Activated CD4-positive, CD25-positive, alpha-beta regulatory T cell treated with anti-CD3 and anti-CD28 coated beads, Interleukin-2, amount 50 U/mL, for 24 hours (primary cell): ENCODE measurements at places on chromosomes 4 and X.

DNA sequence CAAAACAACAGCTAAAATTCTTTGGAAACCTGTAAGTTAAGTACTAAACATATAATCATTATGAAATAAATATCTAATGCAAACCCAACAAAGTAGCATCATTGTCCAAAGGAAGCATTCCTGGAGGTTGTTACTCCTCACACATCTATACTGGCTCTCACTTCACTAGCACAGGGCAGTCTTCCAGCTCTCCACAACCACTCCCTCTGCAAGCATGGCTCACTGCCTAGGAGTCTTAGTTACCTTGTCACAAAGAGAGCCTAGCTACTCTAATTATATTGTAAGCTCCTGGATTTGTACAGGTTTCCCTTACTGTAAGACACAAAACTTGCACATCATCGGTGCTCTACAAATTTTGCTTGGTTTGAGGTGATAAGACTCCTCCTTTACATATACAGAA lies 76.1 kb downstream of the AMMECR1 start:
- ATAC-seq = no peak

- ATAC-seq = no peak
Observed at GRCh38 chrX:42385730-42386129, 392.2 kb downstream of the PPP1R2C start.

- ATAC-seq = no peak
Observed at GRCh38 chr4:42172128-42172790, 19.8 kb upstream of the BEND4 start.

DNA sequence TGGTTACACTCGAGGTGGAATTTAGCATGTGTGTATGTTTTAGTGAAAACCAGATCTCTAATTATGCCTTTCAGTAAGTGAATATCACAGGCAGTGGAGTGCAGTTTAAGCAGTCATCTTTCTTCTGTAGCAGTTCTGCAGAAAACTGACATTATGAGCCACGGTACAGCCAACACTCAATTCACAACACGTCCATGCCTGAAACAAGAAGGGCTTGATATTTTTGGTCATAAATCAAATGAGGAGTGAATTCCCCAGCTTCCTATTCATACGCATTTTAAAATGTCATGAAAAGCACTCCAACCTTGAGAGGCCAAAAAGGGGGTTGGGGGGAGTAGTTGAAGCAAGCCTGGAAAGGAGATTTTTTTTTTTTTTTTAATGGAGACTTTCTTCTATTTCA lies 316.7 kb downstream of the ARHGAP10 start:
- ATAC-seq = no peak

GRCh38 chrX:77450415-77450814 lies 3.2 kb downstream of the FGF16 start:
- ATAC-seq = no peak

DNA sequence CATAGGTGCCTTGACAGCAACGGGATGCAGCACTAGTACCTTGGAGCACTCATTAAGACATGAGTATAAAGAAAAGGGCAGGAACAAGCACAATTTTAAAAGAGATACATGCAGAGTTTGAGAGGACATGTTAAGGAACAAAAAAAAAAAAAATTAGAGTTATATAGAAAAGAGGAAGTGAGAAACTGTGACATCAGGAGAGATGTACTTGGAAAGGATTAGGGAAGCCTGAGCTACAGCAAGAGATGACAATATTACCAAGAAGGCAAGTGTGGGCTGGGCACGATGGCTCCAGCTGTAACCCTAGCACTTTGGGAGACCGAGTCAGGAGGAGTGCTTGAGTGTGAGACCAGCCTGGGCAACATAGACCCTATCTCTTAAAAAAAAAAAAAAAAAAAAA lies 37.4 kb downstream of the GPR143 start:
- ATAC-seq = no peak

GRCh38 chr4:89379511-89380044 lies 72.0 kb upstream of the GPRIN3 start:
- no peak for ATAC-seq

- ATAC-seq = no peak
Observed at GRCh38 chr4:567457-568350, 8.4 kb downstream of the TMEM271 start.

- no peak for ATAC-seq
Observed at GRCh38 chr4:44162538-44163270, 285.9 kb downstream of the KCTD8 start.

DNA sequence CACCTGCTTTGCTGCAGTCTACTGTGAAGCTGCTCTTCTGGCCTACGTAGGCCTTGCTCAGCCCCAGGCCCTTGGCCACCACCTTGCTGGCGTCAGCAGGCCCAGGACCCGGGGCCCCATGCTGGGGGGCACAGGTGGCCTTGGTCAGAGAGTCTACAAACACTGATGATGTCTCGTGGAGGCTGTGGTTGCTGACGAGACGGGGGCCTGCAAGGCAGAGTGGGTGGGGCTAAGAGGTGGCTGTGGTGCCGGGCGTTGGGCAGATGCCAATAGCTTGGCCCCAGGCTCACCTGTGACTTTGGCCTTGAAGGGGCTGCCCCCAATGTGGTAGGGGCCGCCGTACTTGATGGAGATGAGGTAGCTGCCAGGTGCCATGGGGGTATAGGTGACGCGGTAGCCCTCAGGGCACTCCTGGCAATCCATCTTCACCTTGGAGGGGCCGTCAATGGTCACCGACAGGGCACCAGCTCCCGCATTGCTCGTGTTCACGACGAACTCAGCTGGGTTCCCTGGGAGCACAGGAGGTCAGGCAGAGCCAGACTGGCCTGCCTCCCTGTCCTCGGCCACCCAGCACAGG lies 25.0 kb downstream of the FLNA start:
- ATAC-seq = no peak

GRCh38 chrX:39950018-39950688 lies 147.6 kb downstream of the BCOR start:
- no peak for ATAC-seq

DNA sequence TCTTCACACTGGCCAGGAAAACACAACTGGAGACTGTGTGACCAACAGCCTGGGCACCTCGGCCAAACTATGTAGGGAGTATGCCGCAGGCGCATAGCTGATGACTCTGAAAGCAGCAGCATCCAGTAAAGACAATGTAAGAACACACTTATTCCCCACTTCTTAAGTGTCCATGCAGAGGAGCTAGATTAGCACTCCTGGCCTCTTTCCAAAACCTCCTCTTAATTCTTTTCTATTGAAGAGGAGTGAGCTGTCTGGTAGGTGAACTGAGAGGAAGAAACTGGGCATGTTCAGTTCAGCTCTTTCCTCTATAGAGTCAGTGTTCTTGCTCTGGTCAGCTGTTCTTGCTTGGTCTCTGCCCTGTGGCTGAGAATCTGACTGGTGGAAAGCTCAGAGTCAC lies 21.1 kb downstream of the NMU start:
- ATAC-seq = no peak

- ATAC-seq = peak; percentile 29
Observed at GRCh38 chr4:7867701-7868435, 71.8 kb downstream of the AFAP1 start.

GRCh38 chr4:139776235-139776634 lies 110.6 kb downstream of the MGST2 start:
- no peak for ATAC-seq

GRCh38 chr4:53103481-53103880 lies 241.4 kb downstream of the RASL11B start:
- ATAC-seq = no peak

DNA sequence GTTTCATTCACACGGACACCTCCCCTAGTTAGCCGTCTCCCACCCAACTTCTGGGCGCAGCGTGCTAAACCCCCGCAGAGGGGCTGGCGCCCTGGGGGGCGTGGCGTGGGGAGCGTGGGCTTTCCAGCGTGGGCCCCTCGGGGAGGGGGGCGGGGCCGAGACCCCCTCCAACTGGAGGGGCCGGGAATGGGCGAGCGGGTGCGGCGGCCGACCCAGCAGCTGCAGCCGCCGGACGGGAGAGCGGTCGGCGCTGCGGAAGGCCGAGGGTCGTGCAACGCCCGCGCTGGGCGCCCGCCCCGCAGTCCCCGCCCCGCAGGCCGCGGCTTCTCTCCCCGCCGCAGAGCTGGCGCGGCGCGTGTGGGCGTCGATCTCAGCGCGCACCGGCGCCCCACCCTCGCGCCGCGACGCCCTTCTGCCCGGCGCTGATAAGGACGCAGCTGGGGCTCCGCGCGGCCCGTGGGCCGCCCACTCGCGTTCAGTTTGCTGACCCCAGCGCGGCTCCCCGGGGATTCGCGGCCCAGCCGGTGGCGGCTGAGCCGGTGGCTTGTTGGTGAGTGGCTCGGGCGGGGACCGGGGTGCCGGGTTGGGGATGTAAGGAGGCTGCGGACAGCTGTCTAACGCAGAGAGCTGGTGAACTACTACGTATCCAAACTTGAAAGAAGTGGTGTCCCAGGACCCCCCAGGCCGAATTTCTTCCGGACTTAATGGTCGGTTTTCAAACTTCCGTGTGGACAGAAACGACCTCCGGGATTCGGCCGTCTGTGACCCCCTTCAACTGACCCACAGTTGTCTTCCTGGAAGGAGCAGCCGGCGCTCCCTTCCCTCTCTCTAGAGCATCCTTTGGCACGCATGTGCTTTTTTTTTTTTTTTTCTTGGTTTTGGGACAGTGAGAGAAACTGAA lies 1.5 kb downstream of the FHDC1 start:
- peak; percentile 46 for ATAC-seq

- ATAC-seq = no peak
Observed at GRCh38 chrX:13094828-13095341, 50.5 kb upstream of the FAM9C start.

- no peak for ATAC-seq
Observed at GRCh38 chr4:6898763-6899162, 10.9 kb upstream of the TBC1D14 start.

DNA sequence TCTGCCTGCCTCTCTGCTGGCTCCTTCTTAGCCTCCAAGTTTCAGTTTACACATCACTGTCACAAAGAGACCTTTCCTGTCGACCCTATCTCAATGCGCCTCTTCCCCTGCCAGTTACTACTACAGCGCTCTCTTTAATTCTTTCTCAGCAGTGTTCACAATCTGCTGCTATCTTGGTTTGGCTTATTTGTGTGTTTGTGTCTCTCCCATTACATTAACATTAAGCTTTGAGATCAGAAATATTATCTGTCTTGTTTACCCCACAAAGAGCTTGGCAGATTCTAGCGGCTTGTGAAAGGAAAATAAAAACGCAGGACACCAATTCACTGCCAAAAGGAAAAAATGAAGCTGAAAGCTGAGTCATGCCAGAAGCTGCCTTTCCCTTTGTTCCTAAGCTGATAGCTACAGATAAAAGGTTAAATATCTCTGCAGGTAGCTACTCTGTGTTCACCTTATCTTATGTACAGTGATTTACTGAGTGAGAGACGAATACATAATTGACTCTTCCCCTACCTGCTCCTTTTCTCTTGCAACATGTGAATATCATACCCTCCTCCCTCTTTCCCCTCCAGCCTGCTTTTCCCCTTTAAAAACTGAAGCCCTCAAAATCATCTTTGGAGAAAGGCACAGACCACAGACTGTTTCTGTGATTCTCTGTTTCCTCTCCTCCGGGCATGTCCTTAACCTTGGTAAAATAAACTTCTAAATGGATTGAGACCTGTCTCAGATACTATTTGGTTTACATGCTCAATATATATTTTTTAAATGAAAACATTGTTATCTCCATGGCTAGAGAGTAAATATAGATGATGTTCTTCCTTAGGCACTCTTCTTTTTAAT lies 19.3 kb upstream of the SLC9A7 start:
- no peak for ATAC-seq

DNA sequence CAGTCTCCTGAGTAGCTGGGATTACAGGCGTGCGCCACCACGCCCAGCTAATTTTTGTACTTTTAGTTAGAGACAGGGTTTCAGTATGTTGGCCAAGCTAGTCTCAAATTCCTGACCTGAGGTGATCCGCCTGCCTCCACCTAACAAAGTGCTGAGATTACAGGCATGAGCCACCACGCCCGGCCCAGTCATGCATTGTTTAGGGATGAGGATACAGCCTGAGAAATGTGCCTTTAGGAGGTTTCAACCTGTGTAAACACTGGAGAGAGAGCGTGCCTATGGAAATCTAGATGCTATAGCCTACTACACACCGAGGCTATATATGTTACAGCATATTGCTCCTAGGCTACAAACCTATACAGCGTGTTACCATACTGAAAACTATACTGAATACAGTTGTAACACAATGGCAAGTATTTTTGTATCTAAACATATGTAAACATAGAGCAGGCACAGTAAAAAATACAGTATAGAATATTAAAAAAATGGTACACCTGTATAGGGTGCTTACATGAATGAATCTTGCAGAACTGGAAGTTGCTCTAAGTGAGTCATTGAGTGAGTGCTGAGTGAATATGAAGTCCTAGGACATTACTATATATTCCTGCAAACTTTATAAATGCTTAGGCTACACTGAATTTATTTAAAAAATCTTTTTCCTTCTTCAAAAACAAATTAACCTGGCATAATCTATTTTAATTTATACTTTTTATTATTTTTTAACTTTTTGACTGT lies 588.2 kb upstream of the ADGRL3 start:
- ATAC-seq = no peak

DNA sequence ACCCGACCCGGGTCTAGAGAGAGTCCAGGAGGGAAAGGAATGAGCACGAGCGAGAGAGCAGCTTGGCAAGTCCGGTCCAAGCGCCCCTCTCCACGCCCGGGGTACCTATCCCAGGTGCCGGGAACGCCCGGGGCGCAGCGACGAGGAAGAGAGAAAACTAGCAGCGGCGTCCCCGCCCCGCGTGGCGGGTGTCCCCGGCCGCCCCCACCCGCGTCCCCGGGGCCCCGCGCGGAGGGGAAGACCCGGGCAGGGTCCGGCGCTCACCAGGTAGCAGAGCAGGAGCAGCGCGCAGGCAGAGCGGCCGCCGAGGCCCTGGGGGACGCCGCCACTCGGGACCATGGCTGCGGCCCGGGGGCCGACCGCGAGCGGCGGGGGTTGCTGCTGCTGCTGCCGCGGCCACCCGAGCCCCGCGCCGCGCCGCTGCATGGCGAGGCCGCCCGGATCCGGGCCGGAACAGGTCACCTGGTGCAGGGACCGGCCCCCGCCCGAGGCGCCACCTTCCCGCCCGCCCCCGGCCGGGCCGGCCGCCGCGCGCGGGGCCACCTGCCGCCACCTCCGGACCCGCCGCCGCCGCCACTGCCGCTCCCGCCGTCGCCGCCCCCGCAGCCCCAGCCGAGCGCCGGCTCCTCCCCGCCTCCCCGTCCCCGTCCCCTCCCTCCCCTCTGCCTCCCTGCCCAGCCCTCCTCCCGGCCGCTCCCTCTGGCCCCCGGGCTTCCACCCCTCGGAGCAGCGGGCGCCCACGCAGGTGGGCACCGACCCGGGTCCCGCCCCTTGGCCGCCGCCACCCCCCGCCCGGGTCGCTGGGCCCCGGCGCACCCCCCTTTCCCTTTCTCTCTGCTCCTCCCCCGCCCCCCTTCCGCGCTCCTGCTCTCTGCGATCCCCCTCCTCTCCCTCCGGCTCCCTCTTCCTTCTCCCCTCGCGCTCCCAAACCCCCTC lies at the start of gene SEL1L3:
Gene SEL1L3 (minus strand): TSS at position 578 of the 936 bp plus-strand sequence. CDS start 152 bp downstream, at position 426.
- peak; percentile 34 for ATAC-seq

- no peak for ATAC-seq
Observed at GRCh38 chr4:34046580-34046979, 2197.7 kb downstream of the ARAP2 start.

- ATAC-seq = no peak
Observed at GRCh38 chr4:139582044-139582443, 26.0 kb upstream of the SETD7 start.

DNA sequence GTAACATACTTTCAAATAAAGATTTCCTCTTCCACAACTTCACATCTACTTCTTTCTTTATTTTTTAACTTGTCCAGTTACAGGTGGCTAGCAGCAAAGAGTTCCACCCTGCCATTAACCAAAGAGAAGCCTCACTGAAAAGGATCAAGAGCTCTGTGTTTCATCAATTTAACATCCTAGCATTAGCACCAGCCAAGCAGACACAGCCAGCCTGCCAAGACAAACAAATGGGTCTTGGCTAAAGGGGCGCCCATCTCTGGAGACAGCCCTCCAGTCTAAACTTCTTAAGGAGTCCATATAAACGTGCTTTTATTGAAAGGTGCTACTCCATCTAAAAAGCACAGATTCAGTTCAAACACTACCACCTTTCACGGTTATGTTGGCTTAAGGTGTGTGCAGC lies 105.3 kb downstream of the ADAMTS3 start:
- no peak for ATAC-seq
